Activated T-cell treated with anti-CD3 and anti-CD28 coated beads, Interleukin-2, amount 50 U/mL, for 24 hours (primary cell): ENCODE measurements at places on chromosomes 7 and 10.

DNA sequence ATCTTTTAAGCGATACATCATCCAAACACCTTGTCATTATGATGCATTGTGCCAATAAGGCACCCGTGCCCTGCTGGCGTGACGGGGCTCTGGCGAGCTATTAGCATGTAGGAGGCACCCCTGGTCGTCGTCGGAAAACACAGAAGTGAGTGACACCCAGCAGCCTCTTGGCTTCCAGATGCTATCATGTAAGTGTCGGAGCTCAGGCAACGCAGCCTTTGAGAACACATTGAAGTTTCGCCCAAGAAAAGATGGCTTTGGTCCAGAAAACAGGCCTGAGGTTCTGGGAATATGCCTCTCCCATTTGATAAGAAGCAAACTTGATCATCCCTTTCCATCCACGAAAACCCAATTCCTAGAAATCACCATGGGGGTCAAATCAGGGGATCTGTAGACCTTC, 555.3 kb downstream of the GALNT17 start:
- no peak for DNase-seq

GRCh38 chr7:143255564-143255963, 7.7 kb upstream of the GSTK1 start:
- no peak for DNase-seq

GRCh38 chr7:135918134-135918533, 59.0 kb downstream of the MTPN start:
- no peak for DNase-seq

- DNase-seq = no peak
These were observed 44.8 kb upstream of the FAM133B start for GRCh38 chr7:92634924-92635519.

DNA sequence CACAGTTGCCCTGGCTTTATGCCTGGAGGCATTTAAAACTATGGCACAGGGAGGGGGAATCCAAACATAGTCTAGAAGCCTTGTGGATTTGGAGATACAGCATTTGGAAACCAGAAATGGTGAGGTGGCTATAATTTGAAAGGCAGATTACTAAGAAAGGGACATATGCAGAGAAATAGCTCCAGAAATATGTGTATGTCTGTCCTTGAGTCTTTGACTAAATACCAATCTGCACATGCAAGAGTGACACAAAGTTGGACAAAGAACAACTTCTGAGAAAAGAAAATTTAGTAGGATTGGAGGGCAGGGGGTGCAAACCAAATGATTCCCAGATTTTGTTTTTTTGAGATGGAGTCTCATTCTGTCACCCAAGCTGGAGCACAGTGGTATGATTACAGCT, 229.6 kb downstream of the TMEM26 start:
- no peak for DNase-seq
